ENCODE measurements at places on chromosomes 2 and 18.

- DNase-seq = no peak
Observed at GRCh38 chr2:40436093-40436475, 15.8 kb downstream of the SLC8A1 start.

GRCh38 chr2:126627643-126628042 lies 28.3 kb upstream of the GYPC start:
- DNase-seq = no peak

GRCh38 chr2:190882856-190883582 lies 2.4 kb downstream of the GLS start:
- DNase-seq = no peak

DNA sequence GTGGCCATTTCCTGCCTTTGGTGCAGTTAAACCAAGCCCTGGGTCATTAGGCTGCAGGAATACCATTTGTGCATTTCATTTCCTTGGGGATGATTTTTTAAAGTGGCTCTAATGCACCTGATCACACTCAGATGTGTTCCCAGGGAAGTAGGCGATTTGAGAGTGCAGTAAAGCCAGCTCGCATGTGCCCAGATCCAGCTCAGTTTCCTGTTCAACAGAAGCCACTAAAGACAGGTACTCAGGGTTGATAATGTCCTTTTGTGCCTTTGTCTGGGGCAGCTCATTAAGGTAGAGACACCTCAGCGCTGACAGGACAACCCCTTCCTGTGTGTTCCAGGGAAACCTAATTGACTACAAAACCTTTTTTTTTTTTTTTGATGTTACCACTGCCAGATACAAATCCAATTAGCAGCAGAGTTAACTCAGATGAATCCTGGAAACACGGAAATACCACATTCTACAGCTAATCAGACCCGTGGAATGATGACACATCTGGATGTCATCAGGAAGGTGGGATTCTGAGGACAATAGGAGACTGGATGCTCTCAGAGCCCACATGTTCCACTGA lies 15.2 kb upstream of the CHRNA1 start:
- DNase-seq = no peak

GRCh38 chr18:35215026-35215425 lies 25.8 kb upstream of the ZNF397 start:
- no peak for DNase-seq

Measured in GDM1 (cell line).